T-helper 2 cell (primary cell): ENCODE measurements at places on chromosomes 4 and X.

GRCh38 chrX:150575419-150575814 lies 7.0 kb downstream of the MTM1 start:
- peak; percentile 35 for DNase-seq

- no peak for DNase-seq
These were observed 17.2 kb upstream of the ARSJ start for GRCh38 chr4:113996599-113997177.

DNA sequence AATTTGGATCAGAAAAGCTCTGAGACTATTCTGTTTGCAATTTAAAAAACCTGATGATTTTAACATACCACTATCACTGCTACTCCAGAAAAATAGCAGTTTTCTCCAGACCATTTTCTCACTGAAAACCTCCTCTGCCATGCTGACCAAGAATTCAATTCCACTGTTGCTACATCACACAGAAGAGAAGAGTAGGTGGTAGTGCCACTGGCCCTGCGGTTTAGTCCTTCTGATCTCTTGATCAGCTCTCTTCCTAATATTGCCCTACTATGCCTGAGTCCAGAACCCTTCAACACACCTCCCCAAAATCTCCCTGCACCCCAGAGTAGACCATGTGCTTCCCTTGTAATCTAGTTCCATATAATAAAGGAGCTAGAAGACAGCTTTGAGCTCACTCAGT lies 55.8 kb upstream of the HS3ST1 start:
- DNase-seq, result no peak

GRCh38 chrX:22795671-22796070 lies 204.1 kb upstream of the DDX53 start:
- no peak for DNase-seq

DNA sequence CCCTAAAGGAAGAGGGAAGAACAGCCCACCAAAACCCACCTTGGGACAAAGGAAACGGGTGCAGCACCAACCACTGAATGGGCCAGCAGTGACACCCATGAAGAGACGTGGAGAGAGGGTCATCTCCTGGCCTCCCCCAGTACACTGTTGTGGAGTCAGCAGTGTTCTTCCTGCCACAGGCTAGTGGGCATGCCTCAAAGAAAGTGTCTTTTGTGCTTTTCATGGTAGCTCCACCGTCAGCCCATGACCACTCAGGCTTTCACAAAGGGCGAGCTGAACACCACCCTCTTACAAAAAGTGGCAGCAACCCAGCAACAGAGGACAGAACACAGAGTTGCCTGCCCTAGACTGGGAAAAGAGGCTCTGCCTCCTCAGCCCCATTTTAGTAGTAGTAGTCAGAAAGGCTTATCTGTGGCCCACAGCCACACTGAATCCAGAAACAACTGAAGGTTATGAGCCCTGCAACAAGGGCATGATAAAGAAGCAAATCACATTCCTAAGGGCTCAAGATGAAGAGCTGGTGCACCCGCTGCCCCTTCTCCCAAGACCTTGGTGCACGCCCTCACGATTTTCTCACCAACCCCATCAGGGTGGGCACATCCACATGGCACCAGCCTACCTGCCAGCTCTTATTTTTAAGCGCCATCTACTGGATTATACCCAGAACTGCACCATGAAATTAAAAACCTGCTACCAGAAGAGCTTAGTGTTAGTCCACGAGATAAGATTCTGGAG lies 53.1 kb downstream of the RAB28 start:
- no peak for DNase-seq

GRCh38 chr4:94504545-94504944 lies 52.8 kb downstream of the PDLIM5 start:
- DNase-seq, result no peak

DNA sequence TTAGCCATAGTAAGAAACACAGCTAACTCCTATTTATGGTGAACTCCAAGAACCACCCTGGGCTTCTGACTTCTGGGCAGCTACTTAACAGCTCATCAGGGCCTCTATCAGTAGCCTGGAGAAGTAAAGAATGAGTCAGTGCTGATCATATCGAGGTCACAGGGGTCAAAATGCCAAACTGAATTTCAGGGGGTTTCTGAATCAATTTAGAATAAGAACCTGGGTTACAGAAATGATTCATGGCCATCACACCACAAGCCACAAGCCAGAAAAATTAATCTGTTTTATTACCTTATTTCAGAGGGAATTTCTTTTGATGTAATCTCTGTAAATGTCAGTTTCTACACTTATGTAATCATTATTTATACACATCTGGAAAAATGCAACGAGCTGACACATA lies 64.4 kb downstream of the CHST7 start:
- no peak for DNase-seq

- DNase-seq, result no peak
These were observed 44.9 kb downstream of the TIGD4 start for GRCh38 chr4:152734699-152735050.

DNA sequence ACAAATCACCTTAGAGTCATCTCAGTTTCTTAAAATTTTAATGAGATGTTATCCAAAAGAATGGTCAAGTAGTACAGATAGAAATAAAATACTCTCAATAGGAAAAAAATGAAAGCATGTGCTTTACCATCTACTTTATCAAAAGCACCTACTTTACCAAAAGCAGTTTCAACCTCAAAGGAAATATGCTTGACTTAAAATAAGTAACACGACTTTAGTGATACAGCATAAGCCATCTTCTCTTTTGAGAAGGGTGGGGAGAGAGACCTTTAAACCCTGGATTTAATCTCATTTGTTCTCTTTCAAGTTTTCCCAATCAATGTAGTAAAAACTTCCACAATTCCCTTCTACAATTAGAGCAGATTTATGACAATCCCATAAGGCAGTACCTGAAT lies 26.5 kb downstream of the OTUD4 start:
- no peak for DNase-seq

DNA sequence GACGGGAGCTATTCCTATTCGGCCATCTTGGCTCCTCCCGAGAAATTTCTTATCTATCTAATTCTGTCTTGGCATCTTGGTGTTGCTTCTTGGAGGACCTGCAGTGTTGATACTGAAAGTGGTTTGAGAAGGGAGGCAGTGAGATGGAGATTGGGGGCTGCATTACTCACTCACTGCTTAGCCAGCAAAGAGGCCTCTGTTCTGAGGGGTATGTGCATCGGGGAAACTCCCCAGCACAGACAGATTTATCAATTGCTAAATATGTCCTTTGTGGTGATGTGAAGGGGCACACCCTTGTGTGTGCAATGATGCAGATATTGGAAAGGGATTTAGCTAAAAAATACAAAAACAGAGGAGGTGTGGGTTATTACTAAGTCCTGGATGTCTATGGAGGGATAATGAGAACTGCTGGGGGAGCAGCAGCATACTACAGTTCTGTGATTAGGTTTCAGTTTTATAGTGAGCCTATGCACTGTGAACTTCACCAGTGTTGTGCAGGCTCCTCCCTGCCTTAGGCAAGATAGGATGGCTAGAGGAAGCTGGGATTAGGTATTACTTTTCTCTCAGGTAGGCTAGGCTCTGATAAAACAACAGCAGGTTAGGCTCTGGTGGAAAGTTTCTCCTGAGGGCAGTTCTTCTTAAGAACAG lies 279.0 kb downstream of the HS3ST1 start:
- no peak for DNase-seq

GRCh38 chr4:14871676-14872430 lies 130.4 kb upstream of the CPEB2 start:
- DNase-seq, result no peak

DNA sequence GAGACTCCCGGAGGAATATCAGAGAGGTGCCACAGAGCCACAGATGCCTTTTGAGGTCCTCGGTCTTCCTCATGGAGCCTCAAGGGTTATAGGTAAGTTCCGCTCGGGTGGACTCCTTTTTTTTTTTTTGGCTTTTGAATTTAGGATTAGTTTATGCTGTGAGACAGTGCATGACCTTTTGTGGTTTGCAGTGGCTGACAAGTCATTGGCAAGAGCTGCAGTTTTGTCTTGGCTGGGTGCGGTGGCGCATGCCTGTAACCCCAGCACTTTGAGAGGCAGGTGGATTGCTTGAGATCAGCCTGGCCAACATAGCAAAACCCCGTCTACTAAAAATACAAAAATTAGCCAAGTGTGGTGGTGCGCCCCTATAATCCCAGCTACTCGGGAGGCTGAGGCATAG lies 4.5 kb upstream of the GRSF1 start:
- no peak for DNase-seq

GRCh38 chr4:148443512-148444295 lies 1.5 kb upstream of the NR3C2 start:
- peak; percentile 27 for DNase-seq

DNA sequence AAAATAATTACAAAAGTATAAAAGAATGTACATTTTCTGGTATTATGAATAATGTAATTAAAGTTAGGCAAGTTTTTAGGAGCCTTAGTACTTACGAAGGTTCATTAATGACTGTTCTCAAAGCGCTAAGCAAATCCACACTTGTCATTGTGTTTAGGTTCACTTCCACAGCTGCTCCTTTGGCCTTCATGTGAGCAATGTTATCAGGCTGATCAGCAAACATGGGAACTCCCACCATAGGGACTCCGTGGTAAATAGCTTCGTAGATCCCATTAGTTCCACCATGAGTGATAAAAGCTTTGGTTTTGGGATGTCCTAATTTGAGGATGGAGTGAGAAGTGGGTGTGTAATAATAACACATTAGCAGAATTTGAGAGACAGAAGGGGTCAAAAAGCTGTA lies 45.1 kb downstream of the UGT2A2 start:
- no peak for DNase-seq

- no peak for DNase-seq
These were observed 211.7 kb downstream of the ZNF674 start for GRCh38 chrX:46333550-46333949.

GRCh38 chr4:1841201-1841886 lies 14.6 kb downstream of the LETM1 start:
- DNase-seq, result no peak

GRCh38 chr4:184648054-184648312 lies 1.3 kb downstream of the CASP3 start:
- DNase-seq, result no peak

GRCh38 chr4:78213218-78213617 lies 156.1 kb downstream of the FRAS1 start:
- no peak for DNase-seq

DNA sequence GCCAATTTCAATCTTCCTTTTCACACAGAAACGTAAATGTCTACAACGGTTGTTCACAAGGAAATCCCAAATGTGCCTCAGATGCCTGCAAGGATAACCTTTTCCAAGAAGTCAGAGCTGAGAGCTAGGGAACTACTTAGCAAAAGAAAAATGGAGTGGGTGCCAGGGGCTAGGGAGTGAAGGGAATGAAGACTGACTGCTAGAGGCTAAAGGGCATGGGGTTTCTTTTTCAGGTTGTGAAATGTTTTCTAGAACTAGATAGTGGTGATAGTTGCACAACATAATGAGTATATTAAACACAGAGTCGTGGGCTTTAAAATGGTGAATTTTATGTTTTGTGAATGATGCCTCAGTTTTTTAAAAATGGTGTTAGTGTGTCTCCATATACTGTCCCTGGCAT lies 53.4 kb downstream of the CD99L2 start:
- DNase-seq, result no peak

DNA sequence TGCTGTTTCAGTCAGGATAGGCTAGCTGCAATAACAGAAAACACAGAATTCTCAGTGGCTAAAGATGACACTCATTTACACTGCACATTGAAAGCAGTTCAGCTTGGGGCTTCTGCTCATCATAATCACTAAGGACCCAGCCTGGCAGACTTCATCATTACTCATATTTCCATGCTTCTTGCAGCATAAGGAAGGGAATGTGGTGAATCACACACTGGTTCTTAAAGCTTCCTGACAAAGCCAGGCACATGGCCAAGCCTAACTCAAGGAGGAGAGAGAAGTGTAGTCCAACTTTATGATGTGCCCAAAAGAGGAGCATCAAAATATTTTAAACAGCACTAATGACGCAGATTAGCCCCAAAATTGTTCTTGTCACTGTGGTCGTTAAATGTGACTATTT lies 186.5 kb downstream of the BANK1 start:
- DNase-seq, result no peak

DNA sequence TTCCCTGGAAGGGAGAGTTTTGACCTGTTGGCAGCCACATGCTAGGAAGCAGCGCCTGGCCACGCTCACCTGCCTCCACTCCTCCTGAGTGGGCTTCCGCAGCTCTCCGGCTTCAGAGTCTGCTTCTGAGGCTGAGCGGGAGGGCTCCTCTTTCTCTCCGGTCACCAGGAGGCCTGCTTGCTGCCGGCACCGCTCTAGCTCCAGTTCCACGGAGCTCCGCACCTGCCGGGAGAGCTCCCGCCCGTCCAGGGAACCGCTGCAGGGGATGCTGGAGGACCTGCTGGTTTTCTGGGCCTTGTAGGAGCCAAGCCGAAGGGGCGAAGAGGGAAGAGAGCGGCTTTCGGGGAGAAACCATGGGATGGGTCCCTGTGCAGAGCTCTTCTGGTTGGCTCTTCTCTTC lies 26.0 kb downstream of the PPEF2 start:
- DNase-seq, result no peak

DNA sequence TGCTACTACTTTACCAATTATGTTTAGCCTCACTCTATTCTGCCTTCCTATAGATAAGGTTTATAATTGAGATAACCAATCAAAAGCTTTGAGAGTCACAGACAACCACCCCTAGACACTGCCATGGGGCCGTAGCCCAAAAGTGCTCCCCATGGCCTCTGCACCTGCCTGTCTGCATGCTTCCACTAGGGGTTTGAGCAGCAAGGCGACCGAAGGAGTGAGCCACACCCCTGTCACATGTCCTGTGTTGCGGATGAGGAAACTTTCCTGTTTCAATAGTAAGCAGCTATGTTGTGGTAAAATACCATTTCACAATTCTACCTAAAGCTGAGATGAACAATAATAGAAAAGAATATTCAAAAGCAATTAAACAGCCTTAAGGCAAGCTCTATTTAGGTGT lies 856.0 kb upstream of the FRG1 start:
- no peak for DNase-seq

DNA sequence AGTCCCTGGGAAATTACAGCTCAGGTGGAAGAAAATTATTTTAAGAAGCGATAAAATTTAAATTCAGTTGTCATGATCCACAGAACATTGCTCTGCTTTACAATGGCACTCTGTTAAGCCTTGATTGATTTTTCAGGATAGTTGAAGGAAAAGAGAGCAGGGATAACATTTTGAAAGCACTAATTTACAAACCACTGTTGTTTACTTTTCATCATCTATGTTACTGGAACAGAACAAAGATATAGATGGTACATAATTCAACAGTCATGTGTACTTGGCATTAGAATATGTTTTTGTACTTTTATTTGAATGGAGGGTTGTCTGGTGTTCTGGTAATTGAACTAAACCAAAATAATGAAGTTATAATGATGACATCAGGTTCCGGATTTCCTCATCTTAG lies 2.6 kb upstream of the ODAM start:
- DNase-seq, result no peak

- DNase-seq, result no peak
These were observed 11.8 kb upstream of the FGF13 start for GRCh38 chrX:138723301-138723700.

GRCh38 chrX:48737940-48738339 lies 23.6 kb upstream of the GLOD5 start:
- DNase-seq, result no peak
